Thymus (tissue), 14 donors: ENCODE measurements at places on chromosomes 7 and 10. TPM values are rescaled to one million over a fixed set of nuclear protein-coding genes. Genes with fewer than 3 reads are reported as not detected.

DNA sequence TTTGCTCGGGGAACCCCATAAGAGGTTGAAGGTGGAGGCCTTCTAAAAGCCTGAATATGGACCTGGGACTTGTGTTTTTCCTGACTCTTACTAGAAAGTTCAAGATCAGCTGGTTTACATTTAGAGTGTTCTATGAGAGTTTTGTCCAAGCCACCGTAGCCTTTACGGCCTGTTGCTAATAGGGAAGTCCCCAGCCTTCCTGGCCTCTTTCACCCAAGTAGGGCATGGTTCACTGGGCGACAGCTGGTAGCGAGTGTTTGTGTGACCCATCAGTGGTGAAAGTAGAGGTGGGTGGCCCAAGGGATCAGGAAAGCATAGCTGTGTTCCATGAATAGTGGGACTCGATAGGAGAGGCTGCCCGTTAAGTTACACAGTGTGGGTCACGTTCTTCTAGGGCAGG, 60.1 kb downstream of the RABGEF1 start:
- H3K27me3 ChIP-seq: no peaks in the 10 kb centered on the region
- DNase-seq: no peak
- H3K4me1 ChIP-seq: no peaks in the 10 kb centered on the region
- no peak overlapping the region for H3K27ac ChIP-seq
- no peak overlapping the region for H3K4me3 ChIP-seq

DNA sequence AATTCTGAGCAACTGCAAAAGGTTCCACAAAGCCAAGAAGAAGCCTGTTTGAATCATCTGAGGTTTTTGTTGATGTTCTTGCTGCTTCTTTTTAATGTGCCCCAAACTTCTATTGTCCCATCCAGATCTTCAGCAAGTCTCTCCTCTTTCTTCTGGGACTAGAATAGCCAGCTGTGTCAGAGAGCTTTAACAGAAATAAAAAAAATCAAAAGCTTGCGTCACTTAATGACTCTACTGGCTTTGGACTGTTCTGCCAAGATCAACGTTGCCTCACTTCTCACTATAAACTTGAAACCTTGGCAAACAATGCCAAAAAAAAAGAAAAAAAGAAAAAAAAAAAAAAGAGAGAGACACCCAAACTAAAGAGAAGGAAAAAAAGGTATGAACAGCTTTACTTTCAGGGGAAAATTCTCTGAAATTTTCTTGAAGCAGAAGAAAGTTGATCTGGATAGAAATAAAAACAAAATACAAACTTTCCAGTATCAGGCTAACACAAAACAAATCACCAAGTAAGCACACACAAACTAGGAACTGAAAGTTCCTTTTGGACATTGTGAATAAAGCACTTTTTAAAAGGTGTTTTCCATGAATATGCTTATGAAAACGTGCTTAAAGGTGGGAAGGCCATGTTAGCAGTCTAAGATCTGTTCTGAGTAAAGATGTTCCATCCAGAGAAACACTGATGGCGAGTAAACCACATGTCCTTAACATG, 14.8 kb downstream of the USP54 start:
- H3K4me3 ChIP-seq: no peak overlapping the region
- no peaks in the 10 kb centered on the region for H3K27me3 ChIP-seq
- H3K27ac ChIP-seq: peak overlapping the region; percentile 60
- no peaks in the 10 kb centered on the region for H3K36me3 ChIP-seq

- H3K27ac ChIP-seq: no peak overlapping the region
- peaks cover 4% of the 10 kb centered on the region for H3K4me1 ChIP-seq
- DNase-seq: no peak
- H3K36me3 ChIP-seq: no peaks in the 10 kb centered on the region
- no peak overlapping the region for H3K4me3 ChIP-seq
These were observed 96.5 kb downstream of the KAT6B start for GRCh38 chr10:74922921-74923320.

GRCh38 chr7:28458732-28459131, 46.4 kb downstream of the CREB5 start:
- H3K27me3 ChIP-seq: no peaks in the 10 kb centered on the region
- DNase-seq: no peak
- no peak overlapping the region for H3K4me3 ChIP-seq
- H3K36me3 ChIP-seq: no peaks in the 10 kb centered on the region

DNA sequence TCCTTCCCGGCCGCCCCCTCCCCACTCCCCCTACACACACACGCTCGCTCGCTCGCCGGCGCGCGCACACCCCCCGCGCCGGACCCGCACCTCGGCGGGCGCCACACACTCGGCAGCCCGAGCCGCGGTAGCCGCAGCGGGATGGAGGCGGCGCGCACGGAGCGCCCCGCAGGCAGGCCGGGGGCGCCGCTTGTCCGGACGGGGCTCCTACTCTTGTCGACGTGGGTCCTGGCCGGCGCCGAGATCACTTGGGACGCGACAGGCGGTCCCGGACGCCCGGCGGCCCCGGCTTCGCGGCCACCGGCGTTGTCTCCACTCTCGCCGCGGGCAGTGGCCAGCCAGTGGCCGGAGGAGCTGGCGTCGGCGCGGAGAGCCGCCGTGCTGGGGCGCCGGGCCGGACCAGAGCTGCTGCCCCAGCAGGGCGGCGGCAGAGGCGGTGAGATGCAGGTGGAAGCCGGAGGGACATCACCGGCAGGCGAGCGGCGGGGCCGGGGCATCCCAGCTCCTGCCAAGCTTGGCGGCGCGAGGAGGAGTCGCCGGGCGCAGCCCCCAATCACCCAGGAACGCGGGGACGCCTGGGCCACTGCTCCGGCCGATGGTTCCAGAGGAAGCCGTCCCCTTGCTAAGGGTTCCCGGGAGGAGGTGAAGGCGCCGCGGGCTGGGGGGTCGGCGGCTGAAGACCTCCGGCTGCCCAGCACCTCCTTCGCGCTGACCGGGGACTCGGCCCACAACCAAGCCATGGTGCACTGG, at the start of gene SORCS3:
Gene SORCS3, plus strand, starts transcription at position 104 of the 750 bp plus-strand sequence.
- H3K27ac ChIP-seq: no peak within 1 kb of the TSS
- no peak for DNase-seq
- H3K4me3 ChIP-seq: no peak within 1 kb of the TSS
- no peaks in the 10 kb centered on the region for H3K36me3 ChIP-seq

- H3K4me1 ChIP-seq: no peaks in the 10 kb centered on the region
- H3K4me3 ChIP-seq: no peak overlapping the region
- no peaks in the 10 kb centered on the region for H3K27me3 ChIP-seq
- no peak for DNase-seq
- no peak overlapping the region for H3K27ac ChIP-seq
These were observed 432.2 kb downstream of the DPP6 start for GRCh38 chr7:154484406-154484805.

GRCh38 chr10:127450644-127451043, 98.5 kb upstream of the NPS start:
- H3K27ac ChIP-seq: no peak overlapping the region
- no peaks in the 10 kb centered on the region for H3K36me3 ChIP-seq
- H3K4me1 ChIP-seq: no peaks in the 10 kb centered on the region
- no peak overlapping the region for H3K4me3 ChIP-seq
- no peak for DNase-seq
- H3K27me3 ChIP-seq: no peaks in the 10 kb centered on the region

- no peaks in the 10 kb centered on the region for H3K36me3 ChIP-seq
- H3K4me3 ChIP-seq: no peak overlapping the region
- H3K27me3 ChIP-seq: no peaks in the 10 kb centered on the region
- no peaks in the 10 kb centered on the region for H3K4me1 ChIP-seq
These were observed 310.0 kb downstream of the PPP1R3A start for GRCh38 chr7:113608782-113609181.

- H3K27me3 ChIP-seq: no peaks in the 10 kb centered on the region
- H3K36me3 ChIP-seq: peaks cover 7% of the 10 kb centered on the region
- no peaks in the 10 kb centered on the region for H3K4me1 ChIP-seq
- no peak overlapping the region for H3K4me3 ChIP-seq
- DNase-seq: no peak
These were observed 25.9 kb upstream of the PTPRN2 start for GRCh38 chr7:158613481-158613880.

OPN4 gene
- total RNA-seq: under 0.01 TPM

GRCh38 chr7:132189881-132190280, 386.4 kb downstream of the PLXNA4 start:
- no peaks in the 10 kb centered on the region for H3K4me1 ChIP-seq
- no peaks in the 10 kb centered on the region for H3K27me3 ChIP-seq
- H3K36me3 ChIP-seq: no peaks in the 10 kb centered on the region
- DNase-seq: no peak
- H3K4me3 ChIP-seq: no peak overlapping the region
- no peak overlapping the region for H3K27ac ChIP-seq

GRCh38 chr10:102634686-102635085, 9.6 kb upstream of the TRIM8 start:
- no peaks in the 10 kb centered on the region for H3K27me3 ChIP-seq
- no peak for DNase-seq
- peaks cover 18% of the 10 kb centered on the region for H3K4me1 ChIP-seq
- peak overlapping the region; percentile 56 for H3K27ac ChIP-seq

GRCh38 chr10:51649064-51649463, 50.3 kb downstream of the CSTF2T start:
- no peaks in the 10 kb centered on the region for H3K4me1 ChIP-seq
- H3K36me3 ChIP-seq: no peaks in the 10 kb centered on the region
- DNase-seq: no peak
- no peak overlapping the region for H3K4me3 ChIP-seq

OLAH gene
- 0.09 TPM for total RNA-seq
